ENCODE measurements at places on chromosomes 2 and 18.

DNA sequence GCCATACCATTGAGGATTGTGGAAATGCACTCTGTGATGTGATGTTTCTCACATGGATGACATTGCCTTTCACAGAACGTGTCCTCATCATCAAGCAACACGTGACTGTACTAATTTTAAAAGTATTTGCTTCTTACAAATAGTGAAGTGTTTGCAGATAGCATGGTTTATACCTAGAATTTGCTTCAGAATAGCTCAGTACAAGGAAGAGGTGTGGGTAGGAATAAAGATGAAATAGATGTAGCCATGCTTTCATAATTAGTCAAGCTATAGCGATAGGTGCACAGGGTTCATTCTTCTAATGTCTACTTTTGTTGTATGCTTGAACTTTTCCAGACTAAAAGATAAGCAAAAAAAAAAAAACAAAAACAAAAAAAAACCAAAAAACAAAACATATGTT lies 27.5 kb downstream of the MAP4K4 start:
- no peak for DNase-seq

GRCh38 chr2:186328838-186329237 lies 157.2 kb upstream of the ZC3H15 start:
- no peak for DNase-seq

DNA sequence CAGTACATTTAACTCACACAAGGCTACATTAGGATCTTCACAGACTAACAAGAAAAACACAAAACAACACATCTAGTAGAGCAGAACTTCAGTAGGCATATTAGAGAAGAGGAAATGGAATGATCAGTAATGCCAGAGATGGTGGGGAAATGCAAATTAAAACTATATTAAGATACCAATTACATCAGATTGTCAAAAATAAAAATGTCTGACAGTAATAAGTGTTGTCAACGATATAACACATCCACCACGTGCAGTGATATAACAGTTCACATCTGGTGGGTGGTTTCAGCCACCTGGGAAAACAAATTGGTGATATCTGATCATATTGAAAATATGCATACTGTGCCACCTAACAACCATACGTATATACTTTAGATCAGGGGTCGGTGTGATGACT lies 59.9 kb downstream of the GALNT1 start:
- no peak for DNase-seq

- no peak for DNase-seq
Observed at GRCh38 chr18:25016666-25017065, 335.3 kb downstream of the ZNF521 start.

GRCh38 chr2:26157580-26157979 lies 15.3 kb upstream of the GAREM2 start:
- no peak for DNase-seq

DNA sequence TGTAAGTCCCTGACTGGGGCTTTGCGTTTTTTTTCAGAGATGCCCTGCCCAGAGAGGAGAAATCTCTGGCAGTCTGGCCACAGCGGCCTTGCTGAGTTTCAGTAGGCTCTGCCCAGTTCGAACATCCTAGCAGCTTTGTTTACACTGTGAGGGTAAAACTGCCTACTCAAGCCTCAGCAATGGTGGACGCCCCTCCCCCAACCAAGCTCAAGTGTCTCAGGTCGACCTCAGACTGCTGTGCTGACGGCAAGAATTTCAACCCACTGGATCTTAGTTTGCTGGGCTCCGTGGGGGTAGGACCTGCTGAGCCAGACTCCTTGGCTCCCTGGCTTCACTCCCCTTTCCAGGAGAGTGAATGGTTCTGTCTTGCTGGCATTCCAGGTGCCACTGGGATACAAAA lies 31.7 kb downstream of the L3MBTL4 start:
- no peak for DNase-seq

DNA sequence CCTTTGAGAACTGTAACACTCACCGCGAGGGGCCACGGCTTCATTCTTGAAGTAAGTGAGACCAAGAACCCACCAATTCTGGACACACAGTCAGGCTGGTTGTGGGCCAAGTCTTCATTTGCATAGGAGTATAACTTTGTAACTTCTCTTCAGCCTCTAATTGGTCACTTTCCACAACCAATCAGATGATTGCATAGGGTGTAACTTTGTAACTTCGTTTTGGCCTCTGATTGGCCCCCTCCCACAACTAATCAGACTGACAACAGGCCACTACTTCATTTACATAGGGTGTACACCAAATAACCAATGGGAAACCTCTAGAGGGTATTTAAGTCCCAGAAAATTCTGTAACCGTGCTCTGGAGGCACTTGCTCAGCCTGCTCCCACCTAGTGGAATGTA lies 77.5 kb upstream of the TCF4 start:
- no peak for DNase-seq

GRCh38 chr2:15367205-15367604 lies 193.9 kb downstream of the NBAS start:
- DNase-seq, result no peak

- DNase-seq, result no peak
Observed at GRCh38 chr18:27711382-27711781, 465.5 kb downstream of the CDH2 start.

GRCh38 chr2:31141443-31142085 lies 3.3 kb upstream of the GALNT14 start:
- DNase-seq, result no peak

DNA sequence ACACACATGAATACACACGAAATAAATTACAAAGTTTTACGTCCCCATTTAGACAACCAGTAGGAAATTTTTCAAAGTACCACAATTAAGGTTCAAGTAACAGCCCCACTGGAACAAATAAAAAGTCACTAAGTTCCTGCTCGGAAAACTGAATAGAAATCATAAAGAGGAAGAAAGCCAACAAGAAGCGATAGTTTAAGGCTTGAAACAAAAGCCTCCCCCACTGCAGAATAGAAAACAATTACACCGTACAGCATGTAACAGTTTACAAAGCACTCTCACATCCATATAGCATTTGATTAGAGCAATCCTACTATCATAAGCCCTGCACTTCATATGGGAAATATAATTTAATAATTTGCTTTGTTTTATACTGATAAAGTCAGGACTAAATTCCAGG lies 15.5 kb downstream of the KLF7 start:
- no peak for DNase-seq

GRCh38 chr2:217182926-217183325 lies 323.1 kb upstream of the TNP1 start:
- no peak for DNase-seq

DNA sequence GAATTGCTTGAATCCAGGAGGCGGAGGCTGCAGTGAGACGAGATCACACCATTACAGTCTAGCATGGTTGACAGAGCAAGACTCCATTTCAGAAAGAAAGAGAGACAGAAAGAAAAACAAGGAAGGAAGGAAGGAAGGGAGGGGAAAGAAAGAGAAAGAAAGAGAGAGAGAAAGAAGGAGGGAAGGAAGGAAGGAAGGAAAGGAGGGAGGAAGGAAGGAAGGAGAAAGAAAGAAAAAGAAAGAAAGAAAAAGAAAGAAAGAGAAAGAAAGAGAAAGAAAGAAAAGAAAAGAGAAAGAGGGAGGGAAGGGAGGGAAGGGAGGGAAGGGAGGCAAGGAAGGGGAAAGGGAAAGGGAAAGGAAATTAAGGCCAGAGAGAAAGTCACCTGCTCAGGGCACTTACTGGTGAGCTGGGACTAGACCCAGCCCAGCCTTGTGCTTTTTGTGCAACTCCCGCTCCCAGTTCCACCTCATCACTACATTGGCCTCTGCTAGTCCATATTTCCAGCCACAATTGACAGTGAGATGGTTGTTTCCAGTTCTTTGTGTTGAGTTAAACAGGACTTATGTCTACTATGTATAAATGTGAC lies 35.7 kb downstream of the MOGAT1 start:
- DNase-seq, result no peak

GRCh38 chr2:26892133-26892532 lies 44.2 kb downstream of the DPYSL5 start:
- no peak for DNase-seq

DNA sequence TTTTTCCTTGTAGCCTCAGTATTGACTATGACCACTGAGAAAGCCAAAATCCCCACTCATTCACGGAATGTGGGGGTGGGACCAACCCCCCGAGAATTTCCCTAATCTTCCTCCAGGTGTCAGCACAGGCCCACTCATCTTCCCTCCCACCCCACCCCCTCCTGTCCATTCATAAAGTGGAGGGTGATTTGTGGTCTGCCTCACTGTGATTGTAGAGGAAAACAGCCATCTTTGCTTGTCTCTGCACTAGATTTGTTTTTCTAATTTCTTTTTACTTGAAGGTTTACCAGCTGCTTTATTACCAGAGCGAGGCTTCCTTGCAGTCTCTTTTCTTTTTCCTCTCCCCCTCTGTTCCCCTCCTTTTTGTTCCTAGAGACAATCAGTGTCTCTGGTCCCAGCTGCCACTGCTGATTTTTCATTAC lies 171.8 kb downstream of the ICOS start:
- peak; percentile 71 for DNase-seq

- peak; percentile 8 for DNase-seq
Observed at GRCh38 chr2:143068509-143068908, 60.7 kb upstream of the ARHGAP15 start.

GRCh38 chr18:24209558-24209957 lies 70.7 kb downstream of the CABYR start:
- DNase-seq, result no peak

DNA sequence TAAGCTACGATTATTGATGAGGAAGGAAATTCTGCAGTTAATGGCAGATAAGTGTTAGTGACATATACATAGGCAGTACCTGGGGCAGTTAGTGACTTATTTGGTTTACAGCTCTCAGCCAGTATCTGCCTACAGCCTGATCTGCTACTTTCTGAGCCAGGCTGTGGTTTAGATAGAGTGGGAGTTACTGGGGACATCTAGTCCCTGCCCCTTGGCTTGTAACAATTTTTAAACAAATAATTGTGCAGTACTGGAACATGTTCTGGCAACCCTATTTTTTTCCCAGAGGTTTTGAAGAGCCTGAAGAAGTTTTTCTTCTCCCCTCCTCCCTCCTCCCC lies 2.3 kb downstream of the KIF5C start:
- DNase-seq, result no peak

DNA sequence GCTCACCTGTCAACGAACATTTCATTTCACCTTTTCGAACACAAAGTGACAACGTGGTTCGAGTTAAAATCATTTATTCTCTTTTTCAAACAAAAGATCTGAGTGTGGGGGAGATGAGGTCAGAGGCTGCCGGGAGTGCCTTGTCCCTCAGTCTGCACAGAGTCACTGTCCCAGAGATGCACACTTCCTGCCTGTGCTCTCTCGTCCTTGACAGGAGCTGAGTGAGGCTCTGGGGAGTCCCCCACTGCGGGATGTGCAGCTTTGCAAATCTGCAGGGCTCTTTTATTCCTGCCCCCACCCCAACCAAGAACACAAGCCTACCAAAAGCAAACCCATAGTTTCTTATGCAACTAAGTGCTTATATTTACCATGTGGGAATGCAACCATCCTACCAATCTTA lies 497.8 kb downstream of the EIPR1 start:
- DNase-seq, result no peak

- DNase-seq, result no peak
Observed at GRCh38 chr2:9126540-9126939, 80.1 kb upstream of the ASAP2 start.

GRCh38 chr2:212979046-212979612 lies 172.3 kb downstream of the IKZF2 start:
- no peak for DNase-seq

DNA sequence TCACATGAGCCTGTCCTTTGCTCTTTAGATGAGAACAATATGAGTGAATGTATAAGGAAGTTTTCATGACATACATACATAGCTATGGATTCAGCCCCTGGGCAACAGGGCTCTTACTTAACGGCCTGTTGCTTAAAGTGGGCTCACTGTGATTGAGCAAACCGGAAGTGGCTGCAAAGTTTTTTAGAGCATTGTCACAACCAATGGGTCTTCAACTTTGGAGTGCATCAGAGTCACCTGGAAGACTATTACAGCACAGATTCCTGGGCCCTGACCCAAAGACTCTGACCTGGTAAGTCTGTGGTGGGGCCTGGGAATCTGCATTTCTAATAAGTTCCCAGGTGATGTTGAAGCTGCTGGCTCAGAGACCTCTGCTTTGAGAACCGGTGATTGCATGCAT lies 106.3 kb upstream of the SEC11C start:
- DNase-seq, result no peak

DNA sequence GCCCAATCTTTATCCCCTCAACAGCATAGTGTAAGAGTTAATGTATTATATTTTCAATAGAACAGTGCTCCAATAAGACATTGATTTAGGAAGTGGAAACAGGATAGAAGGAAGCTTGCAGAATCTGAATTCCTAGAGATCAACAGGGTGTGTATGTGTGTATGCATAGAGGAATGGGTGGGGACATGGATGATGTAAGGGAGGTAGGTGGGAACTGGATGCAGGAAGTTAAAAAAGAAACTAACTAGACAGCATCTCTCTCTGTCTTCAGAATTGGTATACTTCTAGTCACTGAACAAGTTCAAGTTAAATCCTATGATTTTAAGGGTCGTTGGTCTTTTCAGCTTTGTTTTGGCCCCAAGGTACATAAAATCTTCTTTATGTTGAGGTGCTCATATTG lies 196.6 kb downstream of the PMAIP1 start:
- no peak for DNase-seq

DNA sequence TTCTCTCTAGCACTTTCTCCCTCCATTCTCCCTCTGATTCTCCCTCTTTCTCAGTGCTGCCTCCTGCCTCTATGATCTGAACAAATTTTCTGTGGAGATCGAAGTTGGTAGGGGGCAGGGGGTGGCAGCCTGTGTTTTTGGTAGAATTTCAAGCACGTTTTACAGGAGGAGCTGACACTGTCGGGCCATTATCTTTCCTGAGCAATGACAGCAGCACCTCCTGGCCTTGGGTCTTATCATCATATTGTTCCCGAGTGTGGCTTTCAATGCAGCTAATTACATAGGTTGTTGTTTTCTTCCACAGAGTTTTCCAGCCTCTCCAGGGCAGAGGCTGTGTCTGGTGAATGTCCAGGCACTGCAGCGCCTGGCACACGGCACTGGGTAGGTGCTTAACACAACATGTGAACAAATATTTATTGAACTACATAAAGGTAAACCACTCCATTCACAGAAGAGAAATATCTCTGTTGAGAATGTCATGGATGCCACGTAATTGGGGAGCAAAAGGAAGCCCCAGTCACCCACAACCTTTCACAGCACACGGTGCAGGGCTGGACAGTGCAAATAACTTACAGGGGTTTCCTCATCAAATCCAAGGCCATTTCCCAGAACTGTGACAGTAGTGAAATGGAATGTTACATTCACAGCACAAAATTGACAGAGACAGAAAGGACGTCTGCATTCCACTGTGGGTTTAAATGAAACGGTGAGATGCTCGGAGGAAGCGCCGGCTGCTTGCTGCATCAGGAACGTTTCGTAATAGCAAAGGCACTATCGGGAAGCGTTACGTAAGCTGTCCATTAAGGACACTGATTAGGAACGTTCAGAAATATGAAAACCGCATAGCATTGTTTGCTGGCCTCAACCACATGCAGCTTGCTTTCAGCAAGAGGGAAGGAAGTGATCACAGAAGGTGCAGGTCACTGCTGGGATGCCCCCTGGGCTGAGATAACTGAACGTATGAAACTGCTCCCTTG lies 6.5 kb upstream of the KCNG2 start:
- no peak for DNase-seq

GRCh38 chr2:86433137-86433536 lies 8.0 kb upstream of the KDM3A start:
- DNase-seq, result no peak

Data from NCI-H1436 (cell line).